Vagina (tissue), 2 donors: ENCODE measurements at places on chromosomes 4 and X.

GRCh38 chr4:38101563-38101962 lies 141.4 kb downstream of the PTTG2 start:
- no peak for DNase-seq

GRCh38 chr4:118865091-118865708 lies 23.5 kb upstream of the SYNPO2 start:
- DNase-seq = no peak

DNA sequence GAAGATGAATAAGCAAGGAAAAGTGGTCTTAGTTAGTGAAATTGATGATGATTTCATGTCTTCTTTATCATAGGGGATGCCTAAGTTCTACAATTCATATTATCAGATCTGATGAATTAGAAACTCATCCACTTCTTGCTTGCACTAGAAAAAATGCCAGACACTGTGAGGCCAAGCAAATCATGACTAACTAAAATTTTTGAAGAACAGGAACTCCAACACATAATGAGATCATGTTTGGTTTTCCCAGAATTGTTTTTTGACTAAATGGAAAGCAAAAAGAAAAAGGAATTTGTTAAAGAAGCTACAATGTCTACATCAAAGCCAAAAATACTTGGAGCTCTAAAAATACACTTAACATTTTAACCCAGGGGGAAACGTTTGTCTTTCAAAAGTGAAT lies 120.4 kb downstream of the ARSF start:
- no peak for DNase-seq

DNA sequence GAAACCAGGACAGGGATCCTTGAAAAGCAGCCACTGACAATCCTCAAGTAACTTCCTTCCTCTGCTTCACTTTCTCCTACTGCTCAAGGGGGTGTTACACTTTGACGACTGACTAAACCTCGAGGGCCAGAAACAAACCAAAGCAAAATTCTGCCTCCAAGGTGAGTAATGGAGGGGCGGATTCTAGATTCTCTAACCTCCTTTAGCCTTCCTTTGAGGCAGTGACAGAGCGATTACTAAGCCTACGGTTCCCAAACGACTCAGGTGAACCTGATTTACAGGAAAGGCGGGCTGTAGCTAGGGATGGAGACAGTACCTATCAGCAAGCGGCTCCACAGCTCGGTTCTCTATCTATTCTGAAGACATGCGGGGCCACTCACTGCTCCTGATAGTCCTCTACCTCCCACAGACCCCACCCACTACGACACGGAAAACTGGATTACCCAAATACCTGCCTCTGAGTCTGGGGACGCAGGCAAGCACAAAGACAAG lies 487 bp downstream of the TBCK start:
- no peak for DNase-seq

DNA sequence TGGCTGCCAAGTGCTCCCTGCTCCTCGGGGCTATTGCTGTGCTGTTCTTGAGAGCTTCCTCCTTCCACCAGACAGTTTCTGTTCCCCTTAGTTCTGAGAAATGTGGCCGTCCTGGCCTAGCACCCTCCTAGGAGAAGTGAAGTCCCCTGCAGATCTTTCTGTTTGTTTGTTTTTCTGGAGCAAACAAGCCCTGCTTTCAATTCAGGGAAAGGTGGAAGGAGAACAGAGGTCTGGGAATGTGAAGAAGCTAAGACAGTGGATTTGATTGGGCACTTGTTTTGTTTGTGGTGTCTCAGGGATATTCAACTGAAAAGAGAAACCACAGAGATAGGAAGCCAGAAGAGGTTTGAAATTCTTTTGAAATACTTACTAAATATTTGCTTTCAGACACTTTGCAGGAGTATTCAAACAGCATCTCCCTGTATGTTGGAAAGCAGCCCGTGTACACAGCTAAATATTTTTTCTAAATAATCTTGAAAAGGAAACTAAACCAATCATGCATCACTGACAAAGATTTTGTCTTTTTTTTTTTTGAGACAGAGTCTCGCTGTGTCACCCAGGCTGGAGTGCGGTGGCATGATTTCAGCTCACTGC lies 36.5 kb upstream of the PPM1K start:
- DNase-seq = no peak

- no peak for DNase-seq
Measured at GRCh38 chr4:119337010-119337409, 15.1 kb upstream of the FABP2 start.

- no peak for DNase-seq
Measured at GRCh38 chr4:8188743-8189550, 10.1 kb upstream of the SH3TC1 start.

DNA sequence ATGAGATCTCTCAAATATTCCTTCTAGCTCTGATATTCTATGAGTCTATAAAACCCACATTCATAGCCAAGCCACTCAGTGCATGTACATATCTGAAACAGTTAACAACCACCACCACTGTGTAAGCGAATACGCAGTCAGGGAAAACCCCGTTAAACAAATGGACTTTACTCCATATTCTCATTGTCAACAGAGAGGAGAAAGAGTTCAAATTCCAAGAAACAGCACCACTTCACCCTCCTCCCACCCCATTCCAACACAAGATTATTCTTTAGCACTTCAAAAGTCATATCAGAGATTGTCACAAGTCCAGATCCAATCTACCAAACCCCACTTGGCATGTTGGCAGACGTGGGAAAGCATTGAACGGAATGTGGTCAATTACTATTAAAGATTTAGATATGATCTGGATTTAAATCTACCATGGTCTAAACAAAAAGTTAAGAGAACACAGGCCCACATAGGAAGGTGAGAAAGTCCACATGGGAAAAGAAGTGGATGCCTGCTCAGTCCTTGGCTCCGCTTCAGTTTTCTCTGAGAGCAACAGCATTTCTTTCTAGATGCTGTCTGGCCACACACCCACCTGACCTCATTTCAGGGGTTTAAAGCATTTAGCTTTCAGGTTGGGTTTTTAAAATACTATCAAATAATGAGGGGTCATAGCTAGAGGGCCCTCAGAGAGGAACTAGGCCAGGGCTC lies 39.8 kb upstream of the KLHL13 start:
- DNase-seq = no peak

GRCh38 chrX:107205770-107206696 lies at the start of the genes DNAAF6 and NUP62CL:
Gene DNAAF6, plus strand, starts transcription at chrX:107206611. Its CDS starts 6,265 bp downstream, at chrX:107212876.
Gene NUP62CL, minus strand, starts transcription at chrX:107206433. Its CDS starts 31,287 bp downstream, at chrX:107175146.
- DNase-seq = no peak

DNA sequence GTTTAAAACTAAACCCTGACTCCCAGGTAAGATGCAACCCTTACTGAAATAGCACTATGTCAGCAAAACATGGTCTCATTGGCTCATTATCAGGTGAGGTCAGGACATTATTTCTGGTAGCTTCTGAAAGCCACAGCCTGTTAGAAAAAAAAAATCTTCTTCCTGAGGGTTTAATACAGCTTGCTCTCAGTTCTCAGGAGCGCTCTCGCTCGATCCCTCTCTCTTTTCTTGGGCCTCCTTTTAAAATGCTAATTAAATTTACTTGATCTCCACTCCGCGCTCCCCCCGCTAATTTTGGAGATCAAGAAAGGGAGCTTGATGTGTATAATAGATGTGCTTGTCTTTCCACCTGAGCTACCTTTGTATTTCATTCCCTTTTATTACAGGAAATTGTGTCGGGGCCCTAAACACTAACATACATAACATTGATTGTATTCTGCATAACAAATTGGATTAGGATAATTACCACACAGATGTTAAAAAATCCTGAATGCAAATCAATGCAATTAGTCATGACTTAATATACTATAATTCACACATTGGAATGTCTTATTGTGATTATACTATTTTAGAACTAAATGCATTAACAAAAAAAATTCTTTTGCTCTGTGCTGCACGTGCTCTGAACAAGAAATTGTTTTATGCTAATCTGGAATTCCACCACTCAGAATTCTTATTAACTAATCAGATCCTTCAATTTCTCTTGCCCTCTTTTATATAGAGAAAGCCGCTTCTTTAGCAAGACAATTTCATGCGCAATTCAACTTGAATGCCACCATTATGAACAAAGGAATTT lies 101.6 kb upstream of the TEX13D start:
- no peak for DNase-seq

GRCh38 chr4:180618396-180618795 lies 1624.8 kb upstream of the TENM3 start:
- no peak for DNase-seq

DNA sequence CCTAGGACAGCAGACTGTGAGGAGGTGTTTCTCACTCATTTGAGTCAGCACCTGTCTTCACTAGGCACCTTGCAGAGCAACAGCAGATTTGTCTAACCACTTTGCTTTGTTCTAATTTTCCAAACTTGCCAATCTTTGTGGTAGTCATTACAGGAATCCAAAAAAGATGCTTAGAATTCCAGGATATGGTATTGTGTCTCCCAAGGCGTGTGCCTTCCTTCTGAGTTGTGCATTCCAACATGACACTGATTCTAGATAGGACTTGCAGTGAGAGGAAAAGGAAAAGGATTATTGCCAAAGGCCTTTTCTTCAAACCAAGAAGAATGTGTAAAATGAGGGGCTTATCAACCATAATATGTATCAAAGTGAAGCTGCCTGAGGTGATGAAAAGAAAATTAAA lies 126.2 kb downstream of the MAPK10 start:
- DNase-seq = no peak

DNA sequence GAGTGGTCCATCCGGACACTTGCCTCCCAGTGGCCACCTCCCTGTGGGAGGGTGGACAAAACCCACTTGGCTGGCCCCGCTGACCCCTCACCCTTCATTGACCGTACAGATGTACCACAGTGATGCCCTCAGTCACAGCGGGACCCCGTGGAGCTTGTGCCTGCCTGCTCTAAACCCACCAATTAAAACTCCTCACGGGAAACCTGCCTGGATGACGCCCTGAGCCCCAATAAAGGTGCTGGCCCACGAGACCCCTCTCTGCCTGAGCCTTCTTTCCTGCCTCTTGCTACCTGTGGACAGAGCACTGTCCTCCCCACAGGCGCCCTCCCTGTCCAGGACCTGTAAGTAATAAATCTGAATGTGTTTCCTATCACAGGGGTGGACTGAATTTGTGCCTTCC lies 32.9 kb downstream of the RNF212 start:
- no peak for DNase-seq

DNA sequence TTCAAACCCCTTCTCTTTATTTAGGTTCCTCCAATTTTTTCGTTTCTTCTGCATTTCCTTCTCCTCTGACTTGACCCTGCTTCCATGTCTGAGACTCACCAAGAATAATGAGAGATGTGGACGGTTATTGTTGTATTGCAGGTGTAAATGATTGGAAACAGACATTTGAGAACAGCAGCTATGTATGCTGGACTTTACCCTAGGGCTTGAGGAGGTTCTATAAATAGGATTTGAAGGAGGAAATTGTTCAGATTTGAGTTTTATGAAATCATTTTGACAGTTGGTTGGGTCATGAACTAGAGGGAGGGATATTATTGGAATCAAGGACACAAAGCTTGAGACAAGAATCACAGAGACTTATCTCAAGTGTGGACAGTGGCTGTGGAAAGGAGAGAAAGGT lies 614.6 kb upstream of the CPEB2 start:
- no peak for DNase-seq

DNA sequence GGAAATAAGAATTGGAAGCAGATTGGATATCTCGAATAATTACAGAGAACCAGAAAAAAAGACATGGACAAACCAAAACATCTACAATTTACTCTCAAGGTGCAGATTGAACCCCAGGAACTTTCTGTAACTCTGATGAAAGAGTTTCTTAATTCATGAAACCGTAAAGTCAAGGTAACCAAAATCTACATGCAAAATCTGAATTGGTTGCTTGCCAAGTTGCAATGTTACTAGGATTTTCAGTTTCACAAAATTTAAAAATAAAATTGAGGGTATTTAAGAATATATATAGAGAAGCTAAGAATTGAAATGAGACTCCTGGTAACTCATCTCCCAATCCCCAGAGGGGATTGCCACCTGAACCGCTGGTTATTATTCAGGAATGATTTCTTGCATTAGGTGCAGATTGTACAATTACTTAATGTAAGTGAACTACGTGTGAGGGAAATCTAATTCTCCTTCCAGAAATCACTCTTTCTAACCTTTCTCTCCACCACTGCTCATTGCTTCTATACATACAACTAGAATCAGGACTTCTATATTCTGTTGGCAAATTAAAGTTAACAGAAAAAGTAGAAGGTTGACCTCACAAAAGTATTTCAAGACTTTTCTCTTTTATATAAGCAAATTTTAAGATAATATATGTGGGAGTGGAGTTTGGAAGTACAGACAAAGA lies 221.5 kb upstream of the NDST4 start:
- DNase-seq = no peak

- DNase-seq = peak; percentile 64
Measured at GRCh38 chr4:9963328-9963727, 58.0 kb downstream of the SLC2A9 start.

DNA sequence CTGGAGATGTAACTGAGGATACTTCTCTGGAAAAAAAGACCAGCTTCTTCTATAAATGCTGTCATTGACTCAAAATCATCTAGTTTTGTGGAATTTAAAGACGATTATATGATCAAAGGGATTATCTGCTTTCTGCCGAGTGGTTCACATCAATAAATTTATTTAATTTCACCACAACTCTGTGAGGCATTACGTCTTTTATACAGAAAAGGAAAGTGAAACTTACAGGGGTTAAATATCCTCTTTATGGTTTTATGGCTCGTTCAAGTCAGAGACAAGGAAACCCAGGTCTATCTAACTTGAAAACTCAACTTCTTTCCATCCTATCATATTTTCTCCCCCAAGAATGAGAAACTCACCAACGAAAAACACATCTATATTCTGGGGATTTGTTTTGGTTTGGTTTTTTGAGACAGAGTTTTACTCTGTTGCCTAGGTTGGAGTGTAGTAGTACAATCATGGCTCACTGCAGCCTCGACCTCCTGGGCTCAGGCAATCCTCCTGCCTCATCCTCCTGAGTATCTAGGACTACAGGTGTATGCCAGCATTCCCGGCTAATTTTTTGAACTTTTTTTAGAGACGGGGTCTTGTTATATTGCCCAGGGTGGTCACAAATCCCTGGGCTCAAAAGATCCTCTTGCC lies 377.9 kb upstream of the EMCN start:
- no peak for DNase-seq

DNA sequence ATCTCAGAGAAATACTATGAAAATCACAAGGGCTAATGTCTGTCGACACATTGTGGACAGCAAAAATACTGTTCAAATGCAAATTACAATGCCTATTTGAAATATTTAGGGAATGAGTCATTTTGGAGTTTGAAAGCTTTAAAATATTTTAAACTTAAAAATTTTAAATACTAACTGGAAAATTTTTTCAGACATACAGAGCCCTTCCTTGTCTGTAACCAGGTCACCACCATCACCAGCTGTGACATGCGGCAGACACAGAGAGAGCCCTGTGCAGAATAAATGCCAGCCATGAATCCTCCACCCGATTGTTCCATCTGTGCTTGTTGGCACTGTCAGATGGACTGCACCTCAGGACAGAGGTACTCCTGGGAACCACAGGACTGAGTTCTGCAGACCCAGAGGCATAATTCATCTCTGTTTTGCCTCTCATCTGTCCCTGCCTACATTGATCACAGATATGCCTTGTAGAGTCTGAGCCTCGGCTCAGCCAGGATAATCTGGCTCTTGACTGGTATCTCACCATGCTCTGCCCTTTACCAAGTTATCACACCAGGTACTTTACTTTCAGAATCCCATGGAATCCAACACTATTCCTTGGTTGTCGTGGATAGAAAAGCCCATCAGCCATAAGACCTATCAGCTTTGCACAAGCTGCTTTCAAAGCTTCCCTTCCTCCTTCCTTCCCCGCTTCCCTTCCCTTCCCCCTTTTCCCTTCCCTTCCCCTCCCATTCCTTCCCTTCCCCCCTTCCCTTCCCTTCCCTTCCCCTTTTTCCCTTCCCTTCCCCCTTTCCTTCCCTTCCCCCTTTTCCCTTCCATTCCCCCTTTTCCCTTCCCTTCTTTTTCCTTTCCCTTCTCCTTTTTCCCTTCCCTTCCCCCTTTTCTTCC lies 67.2 kb downstream of the TBC1D9 start:
- DNase-seq = no peak
